Occipital lobe (tissue), 3 donors: ENCODE measurements at places on chromosomes 5 and 9.

- no peak for DNase-seq
These were observed 369.3 kb downstream of the BNC2 start for GRCh38 chr9:16501141-16501540.

- no peak for DNase-seq
These were observed 141.4 kb upstream of the NMUR2 start for GRCh38 chr5:152546493-152546892.

GRCh38 chr5:138623053-138623452 is 47.9 kb upstream of the HSPA9 start:
- DNase-seq = no peak

DNA sequence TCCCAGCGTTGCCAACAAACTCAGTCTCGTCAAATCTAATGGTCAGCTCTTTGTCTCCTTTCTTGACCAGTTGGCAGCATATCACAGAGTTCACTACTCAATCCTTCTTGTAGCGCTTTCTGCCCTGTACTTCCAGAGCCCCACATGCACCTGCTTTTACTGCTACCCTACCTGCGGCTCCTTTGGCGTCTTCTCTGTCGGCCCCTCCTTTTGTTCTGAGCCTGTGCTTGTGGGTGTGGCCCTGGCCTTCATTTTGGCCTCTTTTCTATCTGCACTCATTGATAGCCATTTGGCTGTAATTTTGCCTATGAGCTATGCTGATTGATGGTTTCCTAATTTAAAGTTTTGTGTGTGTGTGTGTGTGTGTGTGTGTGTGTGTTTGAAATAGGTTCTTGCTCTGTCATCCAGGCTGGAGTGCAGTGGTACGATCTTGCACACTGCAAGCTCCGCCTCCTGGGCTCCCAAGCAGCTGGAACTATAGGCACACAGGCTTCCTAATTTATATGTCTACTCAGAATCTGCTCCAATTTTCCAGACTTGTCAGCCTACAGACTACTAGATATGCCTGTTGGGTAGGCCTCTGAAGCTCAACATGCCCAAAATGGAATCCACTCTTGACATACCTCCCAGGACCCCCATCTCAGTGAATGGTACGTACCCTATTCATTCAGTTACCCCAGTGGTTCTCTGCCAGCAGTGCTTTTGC is 32.3 kb downstream of the ARPC5L start:
- no peak for DNase-seq

DNA sequence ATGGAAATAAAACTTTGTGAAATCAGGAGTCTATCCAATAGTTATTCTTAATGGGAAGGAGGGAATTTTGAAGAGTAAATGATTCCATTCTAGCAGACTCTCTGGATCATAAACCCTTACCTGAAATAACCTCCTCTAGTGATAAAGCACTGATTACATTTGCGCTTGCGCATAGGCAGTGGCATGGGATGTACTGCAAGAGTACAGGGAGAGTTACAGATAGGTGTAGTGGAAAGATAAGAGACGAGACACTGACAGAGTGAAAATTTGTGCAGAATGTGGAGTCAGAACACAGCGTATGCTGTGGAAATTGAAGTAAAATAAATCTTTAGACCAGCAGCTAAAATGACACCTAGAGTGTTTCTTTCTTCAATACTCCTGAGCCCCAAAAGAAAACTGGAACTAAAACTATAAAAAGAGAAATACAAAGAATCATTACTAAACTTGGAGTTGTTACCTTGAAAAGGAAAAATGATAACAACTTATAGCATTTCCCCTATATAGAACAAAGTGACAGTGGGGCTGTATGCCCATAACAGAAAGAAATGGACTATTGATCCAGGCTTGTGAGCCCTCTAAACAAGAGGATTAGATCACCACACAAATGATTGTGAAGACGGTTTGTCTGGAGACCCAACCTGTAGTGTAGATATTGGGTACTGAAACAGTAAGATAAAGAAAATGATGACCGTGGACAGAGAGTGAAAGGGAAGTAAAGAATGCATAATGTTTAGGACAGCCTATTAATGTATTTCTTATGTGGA is 1471.2 kb upstream of the NUDT12 start:
- DNase-seq = no peak

GRCh38 chr9:115442054-115442453 is 324.1 kb upstream of the TNC start:
- DNase-seq = no peak

GRCh38 chr9:128685636-128686489 is 3.2 kb upstream of the SET start:
- no peak for DNase-seq

GRCh38 chr9:115627511-115627910 is 509.6 kb upstream of the TNC start:
- DNase-seq = no peak

DNA sequence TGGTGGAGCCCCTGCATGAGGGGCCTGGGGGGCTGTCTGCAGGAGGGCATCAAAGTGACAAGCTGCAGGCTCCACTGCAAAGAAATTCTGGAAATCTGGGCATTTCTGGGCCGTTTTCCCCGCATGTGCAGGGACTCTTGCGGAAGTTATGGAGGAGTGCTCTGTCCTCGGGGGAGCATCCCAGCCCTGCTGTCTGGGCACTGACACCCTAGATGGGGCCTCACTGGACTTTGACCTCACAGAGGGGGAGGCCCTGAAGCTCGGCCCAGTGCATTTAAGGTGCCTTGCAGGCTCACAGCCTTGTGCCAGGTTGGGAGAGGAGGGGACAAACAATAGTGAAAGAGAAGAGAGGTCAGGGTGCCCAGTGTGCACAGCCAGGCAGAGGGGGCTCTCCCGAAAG is 35.4 kb downstream of the LHX3 start:
- DNase-seq = no peak

- no peak for DNase-seq
These were observed 71.1 kb downstream of the MLLT3 start for GRCh38 chr9:20551236-20551635.
